ENCODE measurements at places on chromosomes 2 and 18.

DNA sequence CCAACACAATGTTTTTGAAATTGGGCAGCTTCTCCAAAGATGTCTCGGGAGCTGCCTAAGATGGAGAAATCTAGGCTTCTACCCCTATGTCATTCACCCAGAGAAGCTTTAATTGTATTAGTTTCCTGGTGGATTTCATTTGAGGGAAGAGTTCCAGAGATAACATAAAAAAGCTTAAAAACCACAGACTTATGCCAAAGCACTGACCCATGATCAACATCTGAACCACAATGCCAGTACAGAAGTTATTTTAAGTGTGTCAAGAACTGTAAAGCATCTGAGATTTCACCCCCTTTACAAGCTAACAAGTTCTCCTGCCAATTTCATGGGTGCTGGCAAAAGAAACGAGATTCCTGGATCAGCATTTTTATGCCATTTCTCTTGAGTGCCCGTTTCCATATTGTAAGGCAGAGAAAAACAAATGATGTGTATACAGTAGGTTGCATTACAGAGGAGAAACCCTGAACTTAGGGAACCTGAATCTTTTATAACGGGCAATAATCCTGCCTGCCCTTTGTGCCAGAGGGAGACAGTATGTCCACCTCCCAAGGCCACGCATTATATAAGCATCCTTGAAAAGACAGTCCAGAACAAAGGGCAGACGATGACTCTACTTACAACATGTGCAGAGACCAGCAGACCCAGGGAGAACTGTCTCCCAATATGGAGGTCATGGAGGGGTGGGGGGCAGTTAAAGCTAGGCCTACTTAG is 44.1 kb downstream of the MREG start:
- no peak for DNase-seq

DNA sequence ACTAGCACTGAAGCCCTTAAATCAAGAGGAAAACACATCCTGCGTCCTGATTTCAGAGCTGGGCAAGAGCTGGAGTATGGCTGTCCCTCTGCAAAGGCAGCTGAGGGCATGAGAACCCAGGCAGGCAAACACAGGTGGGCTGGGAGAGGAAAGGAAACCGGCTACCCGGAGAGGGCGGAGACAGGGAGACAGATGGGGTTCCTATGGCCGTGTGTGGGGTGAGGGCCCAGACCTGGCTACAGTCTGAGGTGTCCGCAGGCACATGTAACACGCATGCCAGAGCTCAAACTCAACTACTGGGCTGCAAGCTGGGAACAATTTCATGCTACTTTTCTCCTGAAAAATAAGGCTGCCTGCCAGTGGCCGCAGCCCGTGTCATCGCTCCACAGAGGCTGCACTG is 2.7 kb downstream of the COPS9 start:
- no peak for DNase-seq

DNA sequence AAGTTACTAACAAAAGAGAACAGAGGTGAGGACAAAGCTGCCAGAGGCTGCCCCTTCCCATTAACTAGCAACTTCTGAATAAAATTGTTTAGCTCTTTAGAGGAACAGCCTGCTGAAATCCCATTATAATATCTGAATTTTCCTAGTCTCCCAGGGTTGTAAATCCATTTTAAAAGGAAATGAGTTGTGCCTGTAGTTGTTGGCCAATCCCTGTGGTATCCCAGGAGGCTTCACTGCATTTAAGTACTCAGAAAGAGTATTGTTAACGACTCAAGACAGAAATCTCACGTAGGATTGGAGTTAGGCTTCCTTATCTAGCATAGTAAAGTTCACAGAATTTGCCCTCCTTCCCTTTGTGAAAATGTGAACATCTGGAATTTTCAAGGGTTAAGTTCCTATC is 8.9 kb downstream of the LAPTM4A start:
- no peak for DNase-seq

- DNase-seq, result peak; percentile 66
These were observed 187.5 kb downstream of the TWIST2 start for GRCh38 chr2:239035361-239035814.

DNA sequence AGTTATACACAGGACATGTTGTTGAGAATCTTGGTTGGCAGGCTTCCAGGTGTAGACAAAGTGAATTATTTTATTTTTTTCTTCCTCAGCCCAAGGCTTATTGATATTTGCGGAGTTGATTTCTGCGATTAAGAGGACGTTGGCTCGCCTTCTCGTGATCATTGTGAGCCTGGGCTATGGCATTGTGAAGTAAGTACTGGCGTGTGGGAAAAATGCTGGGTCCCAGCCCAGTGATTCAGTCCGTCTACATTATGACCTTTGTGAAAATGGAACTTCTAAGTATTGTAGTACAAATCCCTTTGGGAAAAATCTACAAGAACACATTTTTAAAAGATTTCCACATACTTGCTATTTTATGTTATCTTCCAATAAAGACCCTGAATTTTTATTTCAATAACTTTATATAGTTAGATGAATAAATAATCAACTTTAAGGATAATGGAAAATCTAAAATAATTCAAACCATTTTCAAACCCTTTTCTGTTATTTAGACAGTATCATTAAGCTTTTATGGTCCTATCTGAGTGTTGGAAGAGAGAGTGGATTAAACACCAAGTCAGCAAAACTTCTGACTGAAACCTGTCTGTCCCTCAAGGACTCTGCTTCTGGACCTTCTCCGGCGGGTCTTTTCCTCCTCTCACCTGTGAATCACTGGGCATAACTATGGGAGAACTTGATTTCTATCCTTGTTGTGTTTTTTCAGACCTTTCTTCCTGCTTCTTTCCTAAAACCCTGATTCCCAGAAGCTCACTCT is 31.0 kb downstream of the TMEM87B start:
- no peak for DNase-seq

- DNase-seq, result no peak
These were observed 63.2 kb downstream of the NDUFA10 start for GRCh38 chr2:239961662-239962613.

GRCh38 chr2:60168247-60168646 is 385.2 kb downstream of the BCL11A start:
- DNase-seq, result no peak

- no peak for DNase-seq
These were observed at the start of gene KIF1A for GRCh38 chr2:240819858-240820606. Gene KIF1A (minus strand): TSS chr2:240820219. CDS start chr2:240797752, 22,467 bp downstream.

DNA sequence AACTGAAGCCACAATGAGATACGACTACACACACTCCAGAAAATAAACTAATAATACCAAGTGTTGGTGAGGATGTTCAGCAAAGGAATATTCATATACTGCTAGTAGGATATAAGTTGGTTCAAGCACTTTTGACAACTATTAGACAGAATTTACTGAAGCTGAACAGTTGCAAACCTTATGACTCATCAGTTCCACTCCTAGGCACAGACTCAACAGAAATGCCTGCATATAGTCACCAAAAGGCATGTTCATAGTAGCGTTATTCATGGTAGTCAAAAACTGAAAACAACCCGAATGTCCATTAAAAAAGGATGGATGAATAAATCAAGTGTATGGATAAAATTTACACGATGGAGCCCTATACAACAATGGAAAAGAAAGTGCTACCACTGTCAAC is 232.0 kb downstream of the ANAPC1 start:
- no peak for DNase-seq

DNA sequence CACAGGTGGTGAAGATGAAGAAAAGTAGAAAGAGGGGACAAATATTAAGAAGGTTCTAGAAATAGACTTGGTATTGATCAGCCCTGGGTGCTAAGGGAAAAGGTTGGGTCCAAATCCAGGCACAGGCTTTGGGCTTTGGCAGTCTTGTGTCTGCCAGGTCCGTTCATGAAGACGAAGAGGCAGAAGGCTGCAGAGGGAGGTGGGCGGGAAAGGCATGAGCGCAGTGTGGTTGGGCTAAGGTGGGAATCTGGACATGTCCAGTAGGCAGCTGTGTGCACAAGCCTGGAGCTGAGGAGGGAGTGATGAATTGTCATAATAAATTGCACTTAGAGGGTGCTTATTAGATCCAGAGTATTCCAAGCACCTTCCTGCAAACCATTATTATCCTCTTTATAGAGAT is 105.7 kb upstream of the TEX51 start:
- DNase-seq, result no peak

DNA sequence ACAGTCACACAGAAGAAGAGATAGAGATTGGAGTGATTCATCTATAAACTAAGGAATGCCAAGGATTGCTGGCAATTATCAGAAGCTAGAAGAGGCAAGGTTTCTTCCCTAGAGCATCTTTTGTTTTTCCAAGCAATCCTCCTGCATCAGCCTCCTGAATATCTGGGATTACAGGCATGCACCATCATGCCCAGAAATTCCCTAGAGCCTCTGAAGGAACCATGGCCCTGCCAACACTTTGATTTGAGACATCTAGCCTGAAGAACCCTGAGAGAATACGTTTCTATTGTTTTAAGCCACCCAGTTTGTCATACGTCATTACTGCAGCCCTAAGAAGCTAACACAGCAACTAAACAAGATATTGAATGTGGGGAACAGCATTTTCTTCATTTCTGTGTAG is 525.0 kb downstream of the ERBB4 start:
- no peak for DNase-seq

DNA sequence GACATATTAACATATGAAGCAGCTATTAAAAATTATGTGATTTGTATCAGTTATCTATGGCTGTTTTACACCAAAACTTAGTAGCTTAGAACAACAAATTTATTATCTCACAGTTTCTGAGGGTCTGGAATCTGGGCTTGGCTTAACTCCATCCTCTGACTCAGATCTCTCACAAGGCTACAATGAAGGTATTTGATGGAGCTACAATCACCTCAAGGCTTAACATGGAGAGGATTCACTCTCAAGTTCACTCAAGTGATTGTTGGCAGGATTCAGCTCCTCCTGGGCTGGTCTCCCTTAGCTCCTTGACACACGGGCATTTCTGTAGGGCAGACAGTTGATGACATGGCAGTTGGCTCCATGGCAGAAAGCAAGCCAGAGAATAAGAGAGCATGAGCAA is 133.0 kb upstream of the SLC14A2 start:
- no peak for DNase-seq

- no peak for DNase-seq
These were observed 78.2 kb downstream of the SNTG2 start for GRCh38 chr2:1028831-1029230.

DNA sequence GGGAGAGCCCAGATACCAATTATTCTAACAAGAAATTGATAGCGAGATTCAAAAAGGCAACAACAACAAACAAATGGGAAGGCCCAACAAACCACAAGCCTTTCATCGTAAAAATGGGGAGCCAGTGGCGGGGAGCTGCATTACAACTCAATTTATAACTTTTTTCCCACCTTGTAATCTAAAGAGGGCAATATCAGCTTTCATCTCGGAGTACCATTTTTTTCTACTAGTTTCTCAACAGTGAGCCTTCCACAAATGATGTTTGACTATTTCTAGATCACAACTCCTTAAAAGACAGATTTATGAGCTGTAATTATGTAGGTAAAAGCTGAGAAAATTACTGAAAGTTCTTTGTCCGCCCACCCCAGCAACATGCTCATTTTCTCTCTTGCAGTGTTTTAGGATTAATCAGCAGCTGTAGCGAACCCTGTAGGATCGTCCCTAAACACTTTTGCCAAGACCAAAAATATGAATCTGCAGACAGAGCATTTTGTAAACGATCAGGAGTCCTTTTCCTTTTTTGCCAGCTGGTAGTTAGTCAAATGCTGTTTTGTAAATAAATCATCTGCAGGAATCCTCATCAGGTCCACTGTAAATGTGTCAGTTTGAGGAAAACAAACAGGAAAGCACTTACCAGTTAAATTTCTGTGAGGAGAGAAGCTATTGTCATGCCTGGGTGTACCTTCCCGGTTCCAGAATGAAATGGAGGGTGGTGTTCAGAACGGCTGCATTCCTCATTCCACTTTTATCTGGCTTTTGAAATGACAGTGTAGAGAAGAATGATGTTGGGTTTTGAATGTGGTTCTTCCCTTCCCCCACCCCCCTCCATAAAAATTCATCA is 53.2 kb downstream of the EEF1B2 start:
- DNase-seq, result no peak

GRCh38 chr2:816278-816677 is 134.4 kb upstream of the SNTG2 start:
- no peak for DNase-seq

DNA sequence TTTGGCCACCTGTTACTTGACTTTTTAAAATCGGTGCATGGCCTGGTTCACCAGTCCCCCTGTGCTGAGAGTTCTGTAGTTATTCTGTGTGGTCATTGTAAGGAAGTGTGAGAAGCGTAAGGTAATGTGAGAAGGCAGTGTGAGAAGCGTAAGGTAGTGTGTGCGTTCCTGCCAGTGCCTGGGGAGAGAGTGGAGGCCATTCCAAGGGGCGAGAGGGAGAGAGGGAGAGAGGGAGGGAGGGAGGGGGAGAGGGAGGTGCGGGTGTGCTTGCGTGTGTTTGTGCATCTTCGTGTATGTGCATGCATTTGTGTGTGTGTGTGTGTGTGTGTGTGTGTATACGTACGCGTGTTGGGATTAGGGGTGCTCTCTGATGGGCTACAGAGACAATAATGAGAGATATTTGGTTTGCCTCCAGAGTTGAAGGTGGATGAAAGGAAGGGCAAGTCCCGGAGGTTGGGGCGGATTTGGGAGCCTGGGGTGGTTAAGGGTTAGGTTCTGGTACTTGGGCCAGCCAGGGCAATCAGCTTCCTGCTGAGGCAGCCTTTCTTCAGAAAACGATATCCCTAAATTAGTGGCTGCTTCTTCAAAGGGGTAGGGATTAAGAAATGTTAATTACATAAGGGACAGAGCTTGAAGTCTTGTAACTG is 53.7 kb downstream of the SGPP2 start:
- no peak for DNase-seq

DNA sequence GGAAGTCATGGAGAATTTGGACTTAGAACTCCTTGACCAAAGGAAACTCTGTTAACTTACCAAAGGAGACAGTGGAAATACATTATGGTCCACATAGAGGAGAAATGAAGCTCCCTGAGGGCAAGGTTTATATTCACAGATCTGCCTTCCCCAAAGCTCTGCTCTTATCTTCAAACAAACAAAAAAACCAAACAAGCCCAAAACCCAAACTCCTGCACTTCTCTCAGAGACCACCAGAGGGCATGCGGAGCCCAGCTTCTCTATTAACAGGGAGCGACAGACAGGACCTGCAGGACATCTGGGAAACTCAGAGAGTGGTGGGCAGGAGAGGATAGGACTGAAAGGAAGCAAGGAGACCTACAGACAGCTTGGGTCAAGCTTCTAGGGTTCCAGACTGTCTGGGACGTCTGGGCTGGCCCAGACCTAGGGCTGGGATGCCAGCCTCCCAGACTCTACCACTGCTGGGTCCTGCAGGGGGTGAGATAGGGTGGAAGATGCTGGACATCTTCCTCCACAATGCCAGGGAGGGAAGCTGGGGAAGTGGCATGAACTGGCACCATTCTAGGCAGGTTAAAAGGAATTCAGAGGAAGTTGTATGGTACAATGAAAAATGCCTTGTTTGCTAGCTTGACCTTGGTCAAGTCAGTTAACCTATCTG is 4.0 kb upstream of the WNT10A start:
- DNase-seq, result peak; percentile 59

GRCh38 chr18:75165926-75166325 is 43.0 kb downstream of the PTGR3 start:
- DNase-seq, result no peak

- no peak for DNase-seq
These were observed 462.7 kb upstream of the CDH20 start for GRCh38 chr18:60870261-60871153.
